ENCODE measurements at places on chromosomes 5 and 9.

GRCh38 chr9:134885679-134886412 is 5.2 kb downstream of the FCN2 start:
- no peak for DNase-seq

DNA sequence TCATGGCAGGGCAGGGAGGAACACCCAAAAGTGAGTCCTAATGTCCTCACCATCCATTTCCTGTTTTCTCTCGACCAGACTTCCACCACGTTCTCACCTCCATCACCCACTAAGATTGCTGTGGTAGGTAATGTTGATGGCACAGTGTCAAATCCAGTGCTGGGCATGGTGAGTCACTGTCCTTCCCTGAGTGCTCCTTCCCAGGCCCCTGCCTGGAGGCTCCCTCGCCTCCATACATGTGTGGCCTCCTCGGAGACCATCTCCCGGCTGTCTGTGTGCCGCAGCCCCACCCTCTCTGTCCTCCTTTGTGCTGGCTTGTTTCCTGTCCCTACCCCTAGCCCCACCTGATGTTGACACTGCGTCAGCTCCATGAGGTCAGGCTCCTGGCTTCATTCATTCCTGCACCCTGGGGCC is 177.5 kb downstream of the SYK start:
- no peak for DNase-seq

DNA sequence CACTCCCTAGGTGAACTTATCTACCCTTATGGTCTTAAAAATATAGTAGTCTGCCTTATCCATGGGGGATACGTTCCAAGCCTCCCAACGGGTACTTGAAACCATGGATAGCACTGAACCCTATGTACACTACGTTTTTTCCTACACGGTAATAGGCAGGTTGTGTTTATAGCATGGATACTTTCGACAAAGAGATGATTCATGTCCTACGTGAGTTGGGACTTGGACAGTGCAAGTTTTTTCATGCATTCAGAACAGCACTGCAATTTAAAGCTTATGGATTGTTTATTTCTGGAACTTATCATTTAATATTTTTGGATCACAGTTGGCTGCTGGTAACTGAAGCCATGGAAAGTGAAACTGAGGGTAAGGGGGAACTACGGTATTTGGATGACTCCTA is 88.1 kb downstream of the CNTLN start:
- no peak for DNase-seq

GRCh38 chr5:178573216-178573615 is 17.0 kb downstream of the COL23A1 start:
- no peak for DNase-seq

All from NCI-H1105 treated with DMSO at 0.1 percent for 48 hours (cell line).